Adrenal gland (tissue), 19 donors: ENCODE measurements at places on chromosomes 12 and 14.

GRCh38 chr14:40119321-40119720 is 687.1 kb upstream of the FBXO33 start:
- no peak for DNase-seq

- no peak for DNase-seq
Observed at GRCh38 chr14:101460986-101461750, 100.1 kb upstream of the DIO3 start.

DNA sequence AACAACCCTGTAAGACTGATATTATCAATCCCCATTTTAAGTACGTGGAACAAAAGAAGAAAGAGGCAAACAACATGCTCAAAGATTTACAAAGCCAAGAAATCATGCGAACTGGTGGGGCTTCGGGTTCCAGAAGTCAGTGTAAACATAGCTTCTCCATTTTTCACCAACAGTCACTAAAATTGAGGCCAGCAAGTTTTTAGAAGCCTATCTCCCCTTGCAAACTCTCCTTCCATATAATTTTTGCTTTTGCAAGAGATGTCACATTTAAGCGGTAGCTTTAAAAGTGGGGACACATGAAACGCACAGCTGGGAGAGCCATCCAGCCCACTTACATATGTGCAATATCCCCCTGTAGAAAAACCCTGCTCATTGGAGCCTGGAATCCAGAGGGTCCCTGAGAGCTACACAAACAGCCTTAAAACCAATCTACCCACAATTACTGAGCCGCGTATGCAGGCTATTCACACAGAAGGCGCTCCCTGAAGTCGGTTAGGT is 797 bp downstream of the SLC11A2 start:
- no peak for DNase-seq

DNA sequence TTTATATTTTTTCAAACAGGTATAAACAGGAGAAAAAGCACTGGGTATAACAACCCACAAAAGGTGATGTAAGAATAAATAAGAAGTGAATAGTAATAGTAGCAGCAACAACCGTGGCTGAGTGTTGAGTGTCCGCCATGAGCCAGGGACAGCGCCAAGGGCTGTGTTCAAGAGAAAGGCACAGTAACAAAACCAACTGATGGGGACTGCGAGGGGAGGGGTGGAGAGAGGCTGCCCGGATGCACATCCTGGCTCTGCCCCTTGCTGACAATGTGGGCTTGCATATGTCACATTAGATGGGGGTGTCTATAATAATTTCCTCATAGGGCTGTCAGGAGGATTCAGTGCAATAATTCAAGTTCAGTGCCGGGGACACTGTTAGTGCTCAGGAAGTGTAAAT is 912.4 kb downstream of the VRK1 start:
- no peak for DNase-seq

GRCh38 chr12:29883941-29884554 is 100.3 kb upstream of the TMTC1 start:
- no peak for DNase-seq

GRCh38 chr12:120928864-120929652 is 24.9 kb upstream of the SPPL3 start:
- no peak for DNase-seq

GRCh38 chr12:96239711-96240635 is 45.8 kb downstream of the ELK3 start:
- no peak for DNase-seq

DNA sequence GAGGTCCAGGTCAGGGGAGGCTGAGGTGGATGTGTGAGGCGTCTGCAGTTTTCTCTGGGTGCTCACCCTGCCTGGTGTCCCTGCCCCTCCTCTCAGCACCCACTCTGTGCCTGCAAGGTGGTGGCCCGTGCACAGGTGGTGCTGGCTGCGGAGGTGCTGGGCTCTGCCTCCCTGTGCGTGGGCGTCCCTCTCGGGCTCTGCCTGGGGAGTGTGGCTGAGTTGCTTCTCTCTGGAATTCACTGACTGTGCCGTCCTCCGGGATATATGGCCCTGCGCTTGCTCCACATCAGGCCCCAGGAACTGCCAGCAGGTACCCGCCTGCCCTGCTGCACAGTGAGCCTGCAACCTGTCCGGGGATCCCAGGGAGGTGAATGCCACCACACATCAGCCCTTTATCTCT is 379.1 kb downstream of the TMEM121 start:
- DNase-seq: no peak

GRCh38 chr12:48961331-48961730 is 4.0 kb upstream of the ARF3 start:
- DNase-seq: no peak

DNA sequence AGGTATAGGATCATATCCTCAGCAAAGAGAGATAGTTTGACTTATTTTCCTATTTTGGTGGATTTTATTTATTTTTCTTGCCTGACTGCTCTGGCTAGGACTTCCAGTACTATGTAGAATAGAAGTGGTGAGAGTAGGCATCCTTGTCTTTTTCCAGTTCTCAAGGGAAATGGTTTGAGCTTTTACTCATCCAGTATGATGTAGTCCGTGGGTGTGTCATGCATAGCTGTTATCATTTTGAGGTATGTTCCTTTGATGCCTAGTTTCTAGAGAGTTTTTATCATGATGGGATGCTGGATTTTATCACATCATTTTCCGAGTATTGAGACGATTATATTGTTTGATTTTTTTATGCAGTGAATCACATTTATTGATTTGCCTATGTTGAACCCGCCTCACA is 97.2 kb downstream of the MGAT4C start:
- DNase-seq: no peak

GRCh38 chr14:24258548-24259265 is 4.3 kb downstream of the TGM1 start:
- no peak for DNase-seq

DNA sequence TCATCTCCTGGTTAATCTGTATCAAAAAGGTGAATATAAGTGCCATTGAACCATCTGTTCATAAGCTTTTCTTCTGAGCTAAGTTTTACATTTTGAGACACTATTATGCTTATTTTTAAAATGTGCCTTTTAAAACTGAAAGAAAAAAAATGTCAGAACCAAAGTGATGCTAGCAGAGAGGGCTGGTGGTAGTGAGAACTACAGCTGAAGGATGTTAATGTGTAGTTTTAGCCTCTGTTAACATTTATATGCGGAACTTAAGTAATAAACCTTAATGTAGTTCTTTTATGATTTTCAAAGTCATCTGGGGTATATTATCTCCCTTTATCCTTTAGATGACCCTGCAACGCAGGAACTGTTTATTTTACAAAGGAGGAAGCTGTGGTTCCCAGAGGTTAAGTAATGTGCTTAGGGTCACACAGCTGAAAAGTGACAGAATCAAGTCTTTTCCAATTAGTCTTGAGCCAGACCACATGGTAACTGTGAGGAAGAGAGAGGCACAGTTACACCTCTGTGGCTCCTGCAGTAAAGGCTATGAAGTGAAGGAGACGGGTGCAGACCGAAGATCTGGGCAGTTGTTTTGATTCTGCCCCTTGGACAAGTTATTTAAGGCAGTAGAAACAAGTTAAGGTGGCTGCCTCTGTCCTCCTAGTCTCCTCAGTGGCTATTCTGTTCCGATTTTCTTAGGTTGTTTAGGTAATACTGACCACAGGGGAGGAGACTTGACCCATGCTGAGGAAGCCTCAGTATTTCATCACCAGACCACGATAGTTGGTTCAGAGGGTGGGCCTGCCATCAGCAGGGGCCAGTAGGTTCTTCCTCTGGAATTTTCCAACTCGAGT is 23.9 kb downstream of the GNG2 start:
- DNase-seq: no peak

GRCh38 chr14:31059152-31059924 is 33.2 kb upstream of the STRN3 start:
- DNase-seq: peak; percentile 65

DNA sequence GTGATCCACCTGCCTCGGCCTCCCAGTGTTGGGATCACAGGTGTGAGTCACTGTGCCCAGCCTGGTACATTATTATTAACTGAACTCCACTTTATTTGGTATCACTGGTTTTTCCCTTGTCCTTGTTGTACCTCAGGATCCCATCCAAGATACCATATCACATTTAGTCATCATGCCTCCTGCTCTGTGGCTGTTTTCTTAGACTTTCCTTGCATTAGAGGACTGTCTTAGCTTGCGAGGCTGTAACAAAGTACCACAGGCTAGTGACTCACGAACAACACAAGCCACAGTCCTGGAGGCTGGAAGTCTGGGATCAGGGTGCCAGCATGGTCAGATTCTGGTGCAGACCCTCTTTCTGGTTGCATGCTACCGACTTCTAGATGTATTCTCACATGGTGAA is 12.2 kb downstream of the KLC1 start:
- DNase-seq: peak; percentile 44

DNA sequence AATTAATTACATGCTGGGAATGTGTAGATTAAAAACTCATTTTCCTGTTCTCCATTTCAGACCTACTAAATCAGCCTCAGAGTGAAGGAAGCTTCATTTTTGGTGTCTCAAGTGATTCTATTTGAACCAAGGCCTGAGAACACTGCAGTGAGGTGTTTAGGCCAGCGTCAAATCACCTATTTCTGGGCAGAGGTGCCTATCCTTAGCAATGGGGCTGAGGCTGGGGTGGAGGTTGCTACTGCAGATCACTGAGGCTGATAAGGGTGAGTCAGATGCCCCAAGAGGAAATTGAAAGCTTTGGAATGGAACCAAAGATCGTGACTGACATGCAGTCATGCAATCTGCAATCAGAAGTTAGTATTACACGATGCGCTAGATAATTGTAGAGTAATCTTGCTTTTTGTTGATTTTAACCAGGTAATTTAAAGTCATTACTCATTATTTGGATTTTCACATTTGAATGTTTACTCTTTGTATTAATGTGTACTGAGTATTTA is 4.4 kb downstream of the TXNRD1 start:
- peak; percentile 57 for DNase-seq

GRCh38 chr12:112327209-112327938 is 54.9 kb downstream of the HECTD4 start:
- DNase-seq: no peak

- DNase-seq: no peak
Observed at GRCh38 chr12:53481939-53482586, 17.2 kb downstream of the MAP3K12 start.

DNA sequence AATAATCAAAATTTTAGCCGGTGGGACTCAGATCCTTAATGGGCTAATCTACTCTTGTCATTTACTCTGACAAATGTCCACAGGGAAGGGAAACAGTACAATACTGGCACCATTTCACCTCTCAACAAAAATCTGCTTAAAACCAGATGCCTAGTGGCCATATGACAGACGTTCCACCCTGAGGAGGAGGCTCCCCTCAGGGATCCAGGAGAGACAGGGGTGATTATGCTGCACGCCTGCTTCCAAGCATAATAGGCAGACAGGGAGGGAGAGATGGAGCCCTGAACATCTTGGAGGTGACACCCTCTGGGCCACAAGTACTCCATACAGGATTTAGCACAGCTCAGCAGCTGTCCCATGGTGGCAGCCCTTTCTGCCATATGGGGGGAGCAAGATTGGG is 24.8 kb upstream of the AKAP6 start:
- no peak for DNase-seq

- no peak for DNase-seq
Observed at GRCh38 chr12:78674311-78675090, 190.1 kb upstream of the SYT1 start.

DNA sequence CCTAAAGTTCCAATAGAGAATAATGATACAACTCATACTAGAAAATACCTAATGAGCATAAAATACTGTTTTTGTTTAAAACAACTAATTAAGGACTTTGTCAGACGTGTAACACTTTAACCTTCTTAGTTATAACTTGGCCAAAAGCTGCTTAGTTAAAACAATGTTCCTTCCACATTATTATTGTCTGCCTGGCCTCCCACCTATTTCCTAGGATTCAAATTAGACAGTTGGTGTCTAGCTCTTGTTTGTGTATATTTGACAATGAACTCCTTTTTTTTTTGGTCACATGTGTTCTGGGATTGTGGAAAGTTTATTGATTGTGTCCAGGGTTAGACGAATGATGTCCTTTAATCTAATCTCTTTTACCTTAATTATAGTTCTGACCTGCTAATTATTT is 67.6 kb upstream of the PSMA6 start:
- no peak for DNase-seq

DNA sequence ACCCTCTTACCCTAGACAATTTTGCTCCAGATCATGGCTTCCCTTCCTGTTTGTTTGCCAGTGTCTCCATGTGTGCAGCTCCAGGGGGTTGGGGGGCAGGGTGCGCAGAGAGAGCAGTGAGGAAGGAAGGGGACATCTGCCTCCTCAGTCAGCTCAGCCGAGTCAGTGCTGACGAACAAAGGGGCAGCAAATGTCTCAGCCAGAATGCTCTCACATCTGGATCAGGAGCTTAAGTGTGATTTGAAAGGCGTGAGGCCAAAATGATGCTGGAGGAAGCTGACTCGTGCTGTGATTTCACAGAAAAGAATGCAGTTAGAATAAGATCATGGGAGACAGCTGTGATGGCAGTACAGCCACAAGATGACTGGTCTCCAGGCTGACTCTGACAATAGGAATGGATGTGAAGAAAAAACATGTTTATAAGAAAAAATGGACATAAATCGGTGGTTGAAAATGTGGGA is 27.1 kb upstream of the CDK17 start:
- DNase-seq: peak; percentile 64

GRCh38 chr14:105943973-105944602 is 417.7 kb downstream of the TMEM121 start:
- DNase-seq: no peak

GRCh38 chr12:105910030-105910429 is 228.7 kb downstream of the NUAK1 start:
- DNase-seq: no peak

- no peak for DNase-seq
Observed at GRCh38 chr12:111203446-111203845, 165.4 kb downstream of the PHETA1 start.

DNA sequence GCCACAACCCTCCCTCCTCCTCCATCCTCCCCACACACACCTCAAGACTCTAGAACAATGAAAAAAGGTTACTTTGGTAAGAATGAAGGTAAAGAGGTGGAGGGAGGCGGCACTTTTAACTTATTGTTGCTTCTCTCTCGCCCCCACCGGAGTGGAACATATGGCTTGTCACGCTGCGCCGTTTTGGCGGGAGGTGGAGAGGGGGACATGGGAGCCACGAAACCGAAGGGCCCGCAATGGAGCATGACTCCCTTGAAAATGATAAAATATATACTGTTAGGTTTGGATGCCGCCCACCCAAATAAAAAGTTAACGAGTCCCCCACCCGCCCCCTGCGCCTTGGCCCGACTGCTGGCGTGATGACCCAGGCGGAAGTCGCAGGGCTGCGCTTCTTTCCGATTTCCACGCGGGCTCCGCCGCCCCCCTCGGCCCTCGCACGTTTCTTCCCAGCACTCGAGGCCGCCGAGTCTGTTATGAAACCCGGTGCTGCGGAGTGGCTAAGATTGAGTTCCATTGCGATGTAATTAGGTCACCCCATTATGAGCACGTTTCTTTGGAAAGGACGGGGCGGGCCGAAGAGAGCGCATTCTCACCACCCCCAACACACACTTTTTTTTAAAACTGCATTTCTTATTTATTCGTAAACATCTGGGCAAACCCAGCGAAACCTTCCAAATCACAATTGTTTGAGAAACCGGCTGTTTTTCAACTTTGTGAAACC is 1.4 kb upstream of the ZFP36L1 start:
- peak; percentile 95 for DNase-seq

- no peak for DNase-seq
Observed at GRCh38 chr12:62673028-62673815, 206.6 kb downstream of the MON2 start.

GRCh38 chr12:121796855-121797751 is 3.6 kb upstream of the RHOF start:
- DNase-seq: peak; percentile 99
